ENCODE measurements at places on chromosomes 12 and 14.

DNA sequence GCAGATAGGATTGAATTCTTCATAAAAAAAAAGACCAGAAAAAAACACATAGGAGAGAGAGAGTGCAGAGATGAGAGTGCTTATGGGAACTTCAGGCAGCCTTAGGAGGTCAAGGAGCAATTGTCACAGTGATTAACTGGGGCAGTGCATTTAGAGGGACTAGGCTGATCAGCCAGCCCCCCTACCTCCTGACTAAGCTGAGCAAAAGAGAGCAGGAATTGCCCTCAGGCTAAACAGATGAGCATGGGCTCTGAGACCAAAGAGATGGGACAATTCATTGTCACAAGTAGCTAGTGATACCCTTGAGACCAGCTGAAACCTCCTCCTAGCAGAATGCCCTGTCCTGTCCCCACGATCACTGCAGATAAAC, 124.0 kb downstream of the BTG1 start:
- no peak for DNase-seq

DNA sequence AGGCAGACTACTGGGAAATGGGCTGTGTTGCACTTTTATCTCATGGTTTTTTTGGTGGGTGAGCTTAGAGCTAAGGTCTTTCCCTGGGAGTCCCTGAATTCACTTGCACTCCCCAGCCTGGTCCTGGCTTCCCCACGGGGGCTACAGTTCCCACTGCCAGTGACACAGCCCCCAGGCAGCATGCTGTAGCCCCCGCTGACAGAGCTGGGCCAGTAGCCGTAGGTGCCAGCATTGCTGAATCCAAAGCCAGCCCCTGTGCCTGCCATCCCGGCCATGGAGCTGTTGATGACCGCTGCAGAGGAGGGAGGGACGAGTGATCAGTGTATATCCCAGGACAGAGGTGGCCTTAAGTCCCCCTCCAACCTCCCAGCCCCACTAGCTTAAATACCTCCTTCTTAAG, 6.9 kb upstream of the KRT72 start:
- no peak for DNase-seq

- DNase-seq, result no peak
Observed at GRCh38 chr12:5170844-5171243, 127.2 kb downstream of the KCNA5 start.

- no peak for DNase-seq
Observed at GRCh38 chr14:44657203-44657602, 150.1 kb upstream of the FSCB start.

DNA sequence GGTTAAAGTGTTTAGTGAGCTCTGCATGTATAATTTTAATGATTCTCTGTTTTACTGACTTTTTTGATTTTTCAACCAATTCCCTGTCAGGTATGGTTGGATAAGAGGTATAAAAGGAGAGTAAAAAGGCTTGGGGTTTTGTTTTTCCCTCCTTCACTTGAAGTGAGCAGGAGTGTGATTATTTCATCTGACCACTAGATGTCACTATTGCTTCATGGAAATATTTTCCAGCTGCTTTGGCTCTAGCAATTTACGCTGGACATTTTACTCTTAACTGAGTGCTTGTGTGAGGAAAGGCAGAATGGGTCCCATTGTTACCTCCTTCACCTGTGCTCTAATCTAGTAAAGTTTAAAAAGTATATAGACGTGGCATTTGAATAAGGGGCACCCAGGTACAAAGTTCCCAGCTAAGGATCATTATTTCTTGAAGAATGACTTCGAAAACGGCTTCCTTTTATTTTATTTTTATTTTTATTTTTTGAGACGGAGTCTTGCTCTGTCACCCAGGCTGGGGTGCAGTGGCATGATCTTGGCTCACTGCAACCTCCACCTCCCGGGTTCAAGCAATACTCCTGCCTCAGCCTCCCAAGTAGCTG, 66.5 kb downstream of the TBC1D30 start:
- DNase-seq, result peak; percentile 15

DNA sequence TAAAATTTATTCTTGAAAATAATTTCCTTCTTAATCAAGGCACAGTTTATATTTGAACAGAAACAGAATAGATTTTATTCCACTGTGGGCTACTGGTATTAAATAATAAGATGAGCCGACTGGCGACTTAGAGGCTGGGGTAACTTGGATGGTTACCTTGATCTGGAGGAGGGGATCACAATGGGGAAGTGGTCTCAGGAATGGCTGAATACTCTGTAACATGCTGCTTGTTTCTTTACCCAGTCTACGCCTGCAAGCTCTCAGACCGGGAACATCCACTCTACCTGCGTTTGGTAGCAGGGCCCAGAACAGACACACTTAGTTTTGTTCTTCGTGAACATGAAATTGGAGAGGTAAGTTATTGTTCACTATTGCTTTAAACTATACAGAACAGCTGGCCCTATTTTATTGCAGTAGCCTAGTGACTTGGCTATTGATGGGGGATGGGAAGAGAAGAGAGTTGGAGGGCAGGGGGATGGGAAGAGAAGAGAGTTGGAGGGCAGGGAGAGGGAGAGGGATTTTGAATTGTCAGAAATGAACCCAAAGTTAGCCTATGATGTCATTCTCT, 67.9 kb downstream of the GNS start:
- no peak for DNase-seq

DNA sequence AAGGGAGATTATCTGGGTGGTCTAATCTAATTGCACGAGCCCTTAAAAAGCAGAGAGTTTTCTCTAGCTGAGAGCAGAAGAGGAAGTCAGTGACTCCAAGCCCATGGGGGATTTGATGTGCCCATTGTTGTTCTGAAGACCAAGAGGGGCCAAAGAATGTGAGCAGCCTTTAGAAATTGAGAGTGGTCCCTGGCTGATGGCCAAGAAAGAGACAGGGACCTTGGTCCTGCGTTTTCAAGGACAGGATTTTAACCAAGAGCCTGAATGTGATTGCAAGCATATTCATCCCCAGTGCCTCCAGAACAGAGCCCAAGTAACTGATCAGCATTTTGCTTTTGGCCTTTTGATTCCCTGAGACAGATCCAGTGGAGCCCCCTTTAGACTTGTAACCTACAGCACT, 1353.9 kb downstream of the AACS start:
- DNase-seq, result no peak

DNA sequence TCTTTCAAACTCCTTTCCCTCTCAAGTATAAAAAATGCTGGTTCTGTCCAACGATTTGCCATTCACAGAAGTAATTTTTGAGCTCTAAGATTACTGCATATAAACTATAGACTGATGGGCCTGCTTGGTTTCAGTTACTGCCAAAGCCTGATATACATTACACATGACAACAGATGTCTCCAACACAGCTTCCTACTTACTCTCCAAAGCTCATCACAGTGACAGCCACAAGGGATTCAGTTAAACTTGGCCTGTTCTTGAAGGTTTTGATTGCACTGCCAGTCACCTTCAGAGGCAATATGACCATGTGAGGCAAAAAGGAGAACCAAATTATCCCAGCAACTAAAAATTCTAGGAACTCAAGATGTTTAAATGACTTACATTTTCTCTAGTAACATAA, 30.1 kb downstream of the STXBP6 start:
- DNase-seq, result no peak

- DNase-seq, result no peak
Observed at GRCh38 chr14:99120526-99121318, 151.3 kb downstream of the BCL11B start.

DNA sequence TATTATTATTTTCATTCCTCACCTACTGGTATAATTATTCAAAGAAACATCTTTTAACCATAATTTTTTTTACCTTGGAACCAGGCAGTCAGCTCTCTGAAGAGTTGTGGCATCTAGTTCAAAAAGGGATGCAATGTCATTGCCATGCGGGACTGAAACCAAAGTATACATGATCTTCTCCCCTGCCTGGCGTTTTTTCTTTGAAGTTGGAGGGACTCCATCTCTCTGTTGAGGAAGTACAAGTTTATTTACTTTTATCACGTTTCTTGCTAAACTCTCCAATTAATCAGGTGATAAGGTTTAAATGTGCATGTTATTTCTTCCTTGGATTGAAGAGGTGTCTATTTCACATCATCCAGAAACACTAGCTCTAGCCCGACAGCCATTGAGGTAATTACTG, 146.6 kb downstream of the ITPR2 start:
- DNase-seq, result no peak

DNA sequence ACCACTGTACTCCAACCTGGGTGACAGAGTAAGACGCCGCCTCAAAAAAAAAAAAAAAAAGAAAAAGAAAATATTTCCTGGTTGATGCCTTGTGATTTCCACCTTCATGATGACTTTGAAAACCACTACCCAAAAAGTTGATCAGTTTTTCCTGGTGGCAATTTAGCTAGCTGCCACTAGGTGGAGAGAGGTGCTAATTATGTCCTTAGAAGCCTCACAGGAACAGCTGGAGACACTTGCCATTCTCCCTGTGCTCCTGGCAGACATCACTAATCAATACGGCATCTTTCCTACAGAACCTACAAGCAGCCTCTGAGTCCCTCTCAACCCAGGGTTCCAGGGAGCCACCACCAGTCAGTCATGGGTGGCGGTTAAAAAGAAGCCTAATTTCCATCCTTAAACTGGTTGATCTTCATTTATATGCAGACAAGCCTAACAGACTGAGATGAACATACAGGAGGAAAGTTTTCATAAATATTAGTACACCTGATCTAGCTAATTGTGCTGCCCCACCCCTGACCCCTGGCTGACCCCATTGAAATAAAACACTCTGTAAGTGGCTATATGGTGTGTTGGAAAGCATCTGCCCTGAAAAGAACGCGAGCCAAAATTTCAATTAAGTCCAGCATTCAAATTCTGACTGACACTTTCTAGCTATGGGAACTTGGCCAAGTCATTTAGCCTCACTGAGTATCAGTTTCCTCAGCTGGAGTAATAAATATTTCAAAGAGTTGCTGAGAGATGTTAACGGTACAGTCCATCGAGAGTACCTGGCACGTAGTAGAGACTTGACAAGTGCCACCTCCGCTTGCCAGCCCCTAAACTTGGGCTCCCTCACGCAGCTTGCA, 6.2 kb upstream of the OAS1 start:
- DNase-seq, result no peak

DNA sequence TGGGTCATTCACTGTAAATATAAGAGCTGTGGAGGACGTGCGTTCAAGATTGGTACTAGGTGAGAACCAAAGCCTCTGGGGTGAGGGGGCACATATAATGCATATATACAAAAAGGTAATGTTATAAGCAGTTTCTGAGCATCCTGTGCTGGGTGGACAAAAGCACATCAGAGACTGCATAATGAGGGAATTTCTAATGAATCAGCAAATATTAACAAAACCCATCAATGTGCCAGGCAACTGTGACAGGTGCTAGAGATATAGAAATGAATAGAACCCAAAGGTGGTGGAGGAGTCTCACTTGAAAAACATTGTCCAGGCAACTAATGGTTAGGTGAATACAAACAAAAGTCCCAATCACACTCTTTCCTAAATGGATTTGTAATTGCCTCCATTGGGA, 74.7 kb downstream of the GPR65 start:
- no peak for DNase-seq

- DNase-seq, result no peak
Observed at GRCh38 chr12:14113031-14113430, 131.6 kb upstream of the GRIN2B start.

DNA sequence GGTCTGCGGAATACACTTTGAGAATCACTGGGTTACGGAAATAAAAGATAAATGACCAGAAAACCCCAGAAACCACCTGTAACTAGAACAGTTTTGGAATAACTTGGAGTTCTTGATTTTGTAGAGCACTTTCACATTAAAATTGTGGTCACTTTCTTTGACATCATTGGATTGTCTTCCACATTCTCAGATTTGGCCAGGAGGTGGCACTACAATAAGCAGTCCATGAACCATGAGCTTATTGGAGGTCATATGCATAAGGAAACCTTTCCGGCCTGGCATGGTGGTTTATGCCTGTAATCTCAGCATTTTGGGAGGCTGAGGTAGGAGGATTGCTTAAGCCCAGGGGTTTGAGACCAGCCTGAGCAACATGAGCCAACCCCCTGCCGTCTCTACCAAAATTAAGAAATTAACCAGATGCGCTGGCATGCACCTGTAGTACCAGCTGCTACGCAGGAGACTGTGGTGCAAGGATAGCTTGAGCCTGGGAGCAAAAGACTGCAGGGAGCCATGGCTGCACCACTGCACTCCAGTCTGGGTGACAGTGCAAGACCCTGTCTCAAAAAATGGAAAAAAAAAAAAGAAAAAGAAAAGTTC, 107.7 kb upstream of the CAND1 start:
- DNase-seq, result no peak

- no peak for DNase-seq
Observed at GRCh38 chr12:27843714-27844245, 63.7 kb upstream of the MANSC4 start.

DNA sequence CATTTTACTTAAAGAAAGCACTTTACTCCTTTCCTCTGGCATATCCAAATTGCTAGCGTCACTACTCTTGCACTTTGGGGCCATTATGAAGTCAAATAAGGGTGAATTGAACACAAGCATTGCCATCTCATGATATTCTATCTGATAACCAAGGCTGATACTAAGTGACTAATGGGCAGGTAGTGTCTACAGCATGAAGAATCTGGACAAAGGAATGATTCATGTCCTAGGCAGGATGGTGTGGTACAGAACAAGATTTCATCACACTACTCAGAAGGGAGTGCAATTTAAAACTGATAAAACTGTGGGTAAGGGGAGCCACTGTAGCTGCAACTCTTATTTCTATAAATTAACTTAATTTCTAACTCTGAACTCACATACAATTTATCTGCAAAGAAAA, 7.7 kb upstream of the SLC6A15 start:
- DNase-seq, result no peak

GRCh38 chr14:31740688-31741087, 179.5 kb downstream of the NUBPL start:
- no peak for DNase-seq

GRCh38 chr14:32354716-32355115, 25.6 kb downstream of the AKAP6 start:
- no peak for DNase-seq
